Bone marrow (tissue), 2 donors: ENCODE measurements at places on chromosomes 2 and 18.

- no peak for DNase-seq
These were observed 45.3 kb downstream of the COMMD1 start for GRCh38 chr2:61950571-61951315.

DNA sequence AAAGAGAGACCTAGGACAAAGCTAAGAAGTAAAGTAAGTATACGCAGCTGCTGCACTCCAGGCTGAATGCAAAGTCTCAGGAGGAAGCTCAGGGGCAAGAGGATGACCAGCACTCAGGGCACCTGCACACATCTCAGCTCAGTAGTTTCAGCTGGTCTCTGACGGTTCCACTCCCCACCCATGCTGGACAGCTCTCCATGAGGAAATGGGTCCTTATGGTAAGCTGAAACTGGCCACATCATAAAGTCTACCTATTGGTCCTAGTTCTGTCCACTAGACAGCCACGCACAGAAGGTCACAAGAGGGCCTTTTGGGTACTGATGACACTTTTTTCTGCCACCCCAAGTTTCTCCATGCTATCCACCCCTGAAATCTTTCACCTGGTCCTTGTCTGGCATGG, 215.3 kb downstream of the TTC32 start:
- no peak for DNase-seq

- no peak for DNase-seq
These were observed 874 bp downstream of the WDR43 start for GRCh38 chr2:28895189-28895893.

DNA sequence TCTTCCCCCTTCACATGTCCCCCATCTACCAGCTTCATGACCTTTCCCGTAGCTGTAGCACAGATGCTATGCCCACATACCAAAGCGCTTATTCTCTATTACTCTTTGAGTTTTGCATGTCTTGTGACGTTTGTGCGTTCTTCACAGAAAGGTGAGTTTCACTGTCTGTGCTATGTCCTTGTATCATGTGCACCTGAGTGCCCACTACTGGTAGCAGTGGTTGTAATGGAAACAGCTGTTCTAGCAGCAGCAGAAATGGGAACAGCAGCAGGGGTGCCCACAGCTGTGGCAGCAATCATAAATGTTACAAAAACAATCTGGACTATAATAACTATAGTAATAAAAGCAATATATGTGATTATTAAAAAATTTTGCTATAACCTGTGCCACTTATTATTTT, 127.1 kb downstream of the STK39 start:
- DNase-seq, result no peak

GRCh38 chr2:227462972-227463931, 8.7 kb upstream of the AGFG1 start:
- DNase-seq, result no peak

GRCh38 chr2:99615247-99615771, 125.5 kb upstream of the REV1 start:
- DNase-seq, result no peak

DNA sequence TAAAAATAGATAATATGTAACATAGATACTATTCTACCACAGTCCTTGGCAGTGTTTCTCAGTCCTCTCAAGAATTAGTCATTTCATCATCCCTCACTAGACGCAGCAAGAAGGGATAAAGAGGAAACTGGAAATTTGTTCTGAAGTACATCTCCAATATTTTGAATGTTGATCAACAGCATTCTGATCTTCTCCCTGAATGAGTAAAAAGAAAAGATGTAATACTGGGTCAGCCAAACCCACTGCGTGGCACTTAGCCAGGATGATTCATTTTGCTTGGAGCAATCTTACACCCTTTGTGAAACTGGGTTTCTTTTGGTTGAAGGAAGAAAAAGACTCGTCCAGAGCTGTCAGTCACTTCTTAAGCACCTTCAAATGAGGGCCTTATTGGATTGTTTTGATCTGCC, 54.1 kb downstream of the TAF1B start:
- DNase-seq, result peak; percentile 34

GRCh38 chr2:174792309-174793025, 28.2 kb upstream of the CHRNA1 start:
- no peak for DNase-seq

DNA sequence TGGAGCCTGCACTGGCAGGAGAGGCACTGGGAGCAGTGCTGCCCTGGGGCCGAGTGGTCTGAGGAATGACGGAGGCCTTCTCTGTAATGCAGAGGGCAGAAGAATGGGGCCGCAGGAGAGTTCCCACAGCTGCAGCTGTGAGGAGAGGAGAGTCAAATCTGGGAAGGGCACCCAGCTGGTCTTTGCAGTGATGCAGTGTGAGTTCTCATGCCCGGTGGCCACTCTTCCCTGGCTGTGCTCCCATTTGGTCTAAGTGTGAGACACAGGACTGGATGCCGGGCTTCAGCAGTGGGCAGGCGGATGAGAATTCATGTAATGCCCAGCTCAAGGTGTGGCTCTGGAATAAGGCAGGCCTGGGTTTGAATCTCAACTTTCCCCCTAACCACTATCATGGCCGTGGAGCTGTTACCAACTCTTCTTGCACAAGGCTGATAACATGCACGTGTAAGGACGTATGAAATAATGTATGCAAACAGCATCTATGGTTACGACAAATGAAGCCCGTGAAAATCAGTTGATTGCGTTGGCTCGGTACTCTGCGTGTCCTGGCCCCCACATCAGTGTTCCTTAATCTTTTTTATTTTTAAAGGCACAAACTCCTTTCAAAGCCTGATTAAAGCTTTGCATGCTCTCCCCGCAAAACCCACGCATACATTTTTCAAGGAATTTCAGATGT, 71.6 kb downstream of the ACKR3 start:
- DNase-seq, result no peak

DNA sequence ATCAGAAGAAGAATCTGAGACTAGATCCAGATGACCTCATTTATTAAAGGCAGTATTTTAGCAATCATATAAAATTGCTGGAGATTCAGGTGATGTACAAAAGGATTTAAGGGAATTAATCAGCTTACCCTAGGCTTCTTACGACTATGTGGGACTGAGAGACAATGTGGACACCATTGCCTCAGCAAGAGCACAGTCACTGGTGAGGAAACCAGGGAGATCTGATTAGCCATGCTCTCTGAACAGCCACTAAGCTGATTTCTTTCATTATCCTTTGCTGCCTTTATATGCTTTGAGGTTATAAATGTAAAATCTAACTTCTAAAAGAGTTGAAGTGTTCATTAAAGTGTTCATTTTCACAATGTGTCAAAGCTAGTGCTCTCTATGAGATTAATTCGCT, 22.7 kb upstream of the GULP1 start:
- DNase-seq, result no peak

DNA sequence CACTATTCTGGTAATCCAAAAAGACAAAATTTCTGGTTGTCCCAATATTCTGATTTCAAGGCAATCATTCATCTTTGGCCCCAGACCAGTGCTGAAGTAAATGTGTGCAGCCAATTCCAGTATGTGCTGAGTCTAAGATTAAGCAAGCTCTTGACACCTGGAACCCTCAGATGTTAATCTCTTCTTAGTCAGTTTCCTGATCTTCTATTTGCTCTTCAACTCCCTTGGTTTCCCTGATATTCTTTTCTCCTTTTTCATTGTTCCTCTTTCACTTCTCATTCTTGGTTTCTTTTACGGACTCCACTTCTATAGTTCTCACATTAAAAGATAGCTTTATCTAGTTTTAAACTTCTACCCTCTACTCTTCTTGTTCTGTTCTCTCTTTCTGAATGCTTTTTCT, 445.7 kb upstream of the FANCL start:
- no peak for DNase-seq

DNA sequence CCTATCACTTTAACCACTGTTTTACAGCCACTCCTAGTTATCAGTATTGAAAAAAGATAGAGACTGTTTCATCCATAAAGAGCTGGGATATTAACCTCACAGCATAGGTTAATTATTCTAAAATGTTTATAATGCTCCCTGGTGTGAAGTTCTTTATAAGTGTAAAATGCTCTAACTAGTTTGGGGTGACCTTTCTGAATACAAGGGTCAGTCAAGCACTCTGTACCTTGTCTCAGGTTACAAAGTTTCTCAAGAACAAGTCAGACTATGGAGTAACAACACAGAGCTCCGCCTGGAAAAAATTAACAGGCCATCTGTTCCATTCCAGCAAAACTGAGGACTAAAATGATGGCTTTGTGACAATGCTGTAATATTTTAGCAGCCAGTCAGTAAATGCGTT, 107.4 kb downstream of the NOL4 start:
- no peak for DNase-seq

DNA sequence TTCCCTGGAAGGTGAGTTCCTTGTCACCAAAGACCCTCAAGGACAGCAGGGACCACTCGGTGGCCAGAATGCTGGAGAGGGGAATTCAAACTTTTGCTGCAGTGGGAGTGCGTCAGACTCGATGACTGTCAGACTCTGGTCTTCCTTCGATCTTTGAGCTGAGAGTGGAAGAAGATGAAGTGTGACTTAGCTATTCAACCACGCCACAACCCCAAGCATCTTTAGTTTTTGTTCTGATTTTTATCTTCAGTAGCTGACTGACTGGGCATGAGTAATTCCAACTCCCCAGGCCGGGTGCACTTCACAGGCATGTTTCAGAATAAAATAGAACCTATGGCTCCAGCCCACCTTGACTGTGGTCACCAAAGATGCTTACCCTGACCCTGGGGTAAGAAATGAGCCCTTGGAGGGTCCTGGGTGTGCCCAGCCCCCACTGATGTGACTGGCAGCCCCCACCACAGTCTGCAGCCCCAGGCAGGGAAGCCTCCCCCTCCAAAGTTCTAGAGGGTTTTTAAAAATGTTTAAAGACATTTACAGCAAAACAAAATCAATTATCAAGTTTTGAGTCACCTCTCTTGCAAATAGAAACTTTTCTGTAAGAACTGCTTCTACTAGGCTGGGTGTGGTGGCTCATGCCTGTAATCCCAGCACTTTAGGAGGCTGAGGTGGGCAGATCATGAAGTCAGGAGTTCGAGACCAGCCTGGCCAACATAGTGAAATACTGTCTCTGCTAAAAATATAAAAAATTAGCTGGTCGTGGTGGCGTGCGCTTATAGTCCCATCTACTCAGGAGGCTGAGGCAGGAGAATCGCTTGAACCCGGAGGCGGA, 24.9 kb upstream of the YWHAQ start:
- DNase-seq, result no peak

DNA sequence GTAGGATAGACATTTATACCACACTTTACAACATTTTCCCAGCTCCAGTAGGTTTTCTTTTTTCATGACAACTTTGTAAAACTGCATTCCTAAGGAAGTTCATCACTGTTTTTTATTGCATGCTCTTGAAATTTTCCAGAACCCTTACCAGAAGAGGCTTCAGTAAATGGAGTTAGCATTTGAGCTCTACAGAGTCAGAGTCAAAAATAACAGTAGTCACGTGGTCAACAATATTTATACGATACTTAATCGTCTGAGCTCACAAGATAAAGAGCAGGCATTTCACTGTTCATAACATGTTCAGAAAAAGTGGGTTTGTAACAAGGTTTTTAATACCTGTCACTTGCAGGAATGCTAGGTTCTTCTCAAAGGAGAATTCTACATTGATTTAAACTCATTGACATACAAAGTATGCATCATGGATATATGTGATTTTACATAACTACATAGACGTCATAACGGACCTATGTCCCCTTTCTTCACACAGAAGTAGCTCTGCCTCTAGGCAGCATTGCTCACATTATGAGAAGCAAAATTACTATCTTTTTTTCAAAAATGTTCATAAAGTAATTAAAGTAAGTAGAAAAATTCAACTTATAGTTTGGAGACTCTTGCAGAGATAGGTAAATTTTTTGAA, 187.0 kb upstream of the COL3A1 start:
- DNase-seq, result no peak

GRCh38 chr2:36770542-36771287, 74.2 kb downstream of the VIT start:
- DNase-seq, result no peak

DNA sequence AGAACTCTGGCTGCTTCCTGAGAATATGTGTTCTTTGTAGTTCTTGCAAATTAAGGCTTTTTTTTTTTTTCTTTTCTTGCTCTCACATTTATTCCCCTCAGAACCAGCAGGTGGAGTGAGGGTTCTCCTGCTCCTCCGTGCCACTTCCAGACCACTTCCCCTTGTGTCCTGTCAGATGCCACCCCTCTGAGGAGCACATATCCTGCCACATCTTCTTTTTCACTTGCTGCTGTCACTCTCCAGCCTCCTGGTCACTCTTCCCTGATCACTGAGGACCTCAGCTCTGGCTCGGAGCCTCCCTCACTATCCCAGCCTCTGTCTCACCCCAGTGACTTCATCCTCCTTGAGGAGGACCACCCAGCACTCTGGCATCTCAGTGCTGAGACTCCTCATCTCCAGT, 100.5 kb downstream of the TACR1 start:
- DNase-seq, result no peak

- DNase-seq, result no peak
These were observed 56.7 kb downstream of the GPR39 start for GRCh38 chr2:132473174-132473883.

DNA sequence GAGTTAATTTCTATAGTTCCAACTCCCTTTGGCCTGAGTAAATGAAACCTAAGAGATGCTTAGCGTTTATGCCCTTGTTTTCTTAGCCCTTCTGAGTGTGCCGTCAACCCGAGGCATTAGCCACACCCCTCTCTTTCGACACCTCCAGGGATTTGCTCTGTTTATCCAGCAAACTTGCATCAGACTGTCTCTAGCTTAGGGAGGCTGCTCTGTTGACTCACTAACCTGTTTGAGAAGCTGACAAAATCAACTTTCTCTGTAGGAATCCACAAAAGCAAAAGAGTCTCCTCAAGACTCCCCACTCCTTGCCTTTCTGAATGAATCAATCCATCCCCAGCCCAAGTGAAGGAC, 317.6 kb downstream of the TNS1 start:
- DNase-seq, result no peak

GRCh38 chr2:218398437-218399390, 954 bp upstream of the CTDSP1 start:
- DNase-seq, result peak; percentile 27

DNA sequence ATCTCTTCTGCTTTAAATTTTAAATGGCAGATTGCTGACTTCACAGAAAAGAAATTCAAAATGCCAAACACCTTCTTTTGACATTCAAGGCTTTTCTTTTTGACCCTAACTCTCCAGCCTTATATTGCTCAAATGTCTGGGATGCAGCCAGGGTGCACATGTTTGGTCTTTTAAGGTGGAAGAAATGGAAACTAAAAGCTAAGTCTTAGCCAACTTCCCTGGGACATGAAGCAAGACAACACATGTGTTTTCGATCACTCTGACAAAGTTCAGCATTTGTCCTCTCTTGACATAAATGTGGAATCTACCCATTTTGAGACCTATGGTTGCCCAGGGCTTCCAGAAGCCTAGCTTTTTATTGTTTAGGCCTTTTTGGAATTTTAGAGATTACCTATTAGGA, 161.6 kb downstream of the RDH14 start:
- DNase-seq, result no peak

GRCh38 chr2:217414429-217414828, 554.6 kb upstream of the TNP1 start:
- no peak for DNase-seq

GRCh38 chr2:95047629-95048510, 22.4 kb downstream of the MAL start:
- DNase-seq, result no peak

- DNase-seq, result no peak
These were observed 696.5 kb downstream of the TDRD15 start for GRCh38 chr2:21820271-21820670.

- no peak for DNase-seq
These were observed 587 bp downstream of the SUMO1 start for GRCh38 chr2:202237787-202238233.

GRCh38 chr18:44411262-44411905, 269.3 kb upstream of the SETBP1 start:
- no peak for DNase-seq

GRCh38 chr2:141439524-141439923, 691.3 kb downstream of the LRP1B start:
- no peak for DNase-seq

- no peak for DNase-seq
These were observed 1.9 kb downstream of the CLK1 start for GRCh38 chr2:200862532-200863000.
